Osteocyte (in vitro differentiated cells): ENCODE measurements at places on chromosomes 5 and 9. TPM values are rescaled to one million over a fixed set of nuclear protein-coding genes. Genes with fewer than 3 reads are reported as not detected.

The RGMB gene
- total RNA-seq: 111 and 116 TPM in 2 replicates

DNA sequence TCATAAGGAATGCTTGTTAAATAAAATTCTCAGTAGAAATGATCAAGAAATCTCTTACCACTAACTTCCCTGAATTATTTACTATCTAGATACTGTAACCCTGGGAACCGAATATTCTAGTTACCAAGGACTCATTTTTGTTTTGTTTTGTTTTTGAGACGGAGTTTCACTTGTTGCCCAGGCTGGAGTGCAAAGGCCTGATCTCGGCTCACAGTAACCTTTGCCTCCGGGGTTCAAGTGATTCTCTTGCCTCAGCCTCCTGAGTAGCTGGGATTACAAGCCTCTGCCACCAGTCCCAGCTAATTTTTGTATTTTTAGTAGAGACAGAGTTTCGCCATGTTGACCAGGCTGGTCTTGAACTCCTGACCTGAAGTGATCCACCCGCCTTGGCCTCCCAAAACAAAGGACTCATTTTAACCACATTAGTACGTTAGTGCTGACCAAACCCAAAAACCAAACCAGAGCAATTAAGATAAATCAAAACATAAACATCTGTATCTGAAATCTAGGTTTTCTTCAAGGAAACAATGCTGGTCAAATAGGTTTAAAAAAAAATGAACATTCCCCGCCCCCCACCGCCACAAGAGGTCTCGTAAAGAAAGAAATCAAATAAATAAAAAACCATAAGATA, 3.7 kb downstream of the TXN start:
- no peaks in the 10 kb centered on the region for H3K27me3 ChIP-seq
- no peak overlapping the region for H3K4me3 ChIP-seq
- no peak for DNase-seq
- peaks cover 4% of the 10 kb centered on the region for H3K36me3 ChIP-seq
- peaks cover 46% of the 10 kb centered on the region for H3K4me1 ChIP-seq

DNA sequence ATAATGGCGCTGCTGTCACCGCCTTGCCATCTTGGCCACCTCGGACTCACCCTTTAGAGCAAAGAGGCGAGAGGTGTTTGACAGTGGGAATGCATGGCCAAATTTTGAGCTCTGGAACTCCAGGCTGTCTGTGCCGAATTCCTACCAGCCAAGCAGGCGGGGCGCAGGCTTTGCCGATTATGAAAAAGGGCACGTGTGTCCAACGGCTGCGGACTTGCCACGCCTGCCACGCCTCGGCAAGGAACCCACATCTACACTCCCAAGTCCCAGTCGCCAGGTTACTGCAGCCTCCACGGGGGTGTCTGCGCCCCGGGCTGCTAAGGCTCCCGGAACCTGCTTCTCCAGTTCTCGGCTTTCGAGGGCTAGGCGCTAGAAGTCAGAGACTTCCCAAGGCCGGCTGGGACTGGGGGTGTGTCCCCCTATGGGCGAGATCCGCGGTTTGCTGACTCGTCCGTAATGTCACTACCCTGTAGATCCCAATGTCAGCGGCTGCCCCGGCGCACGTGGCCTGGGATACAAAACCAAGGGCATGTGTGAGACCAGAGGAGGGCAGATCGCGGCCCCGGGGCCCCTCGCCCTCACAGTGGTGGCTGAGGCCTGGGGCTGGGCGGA, 2.8 kb downstream of the NPR3 start:
- peak overlapping the region; percentile 83 for H3K4me3 ChIP-seq
- peaks cover 22% of the 10 kb centered on the region for H3K36me3 ChIP-seq
- H3K27me3 ChIP-seq: no peaks in the 10 kb centered on the region
- H3K27ac ChIP-seq: peak overlapping the region; percentile 94

DNA sequence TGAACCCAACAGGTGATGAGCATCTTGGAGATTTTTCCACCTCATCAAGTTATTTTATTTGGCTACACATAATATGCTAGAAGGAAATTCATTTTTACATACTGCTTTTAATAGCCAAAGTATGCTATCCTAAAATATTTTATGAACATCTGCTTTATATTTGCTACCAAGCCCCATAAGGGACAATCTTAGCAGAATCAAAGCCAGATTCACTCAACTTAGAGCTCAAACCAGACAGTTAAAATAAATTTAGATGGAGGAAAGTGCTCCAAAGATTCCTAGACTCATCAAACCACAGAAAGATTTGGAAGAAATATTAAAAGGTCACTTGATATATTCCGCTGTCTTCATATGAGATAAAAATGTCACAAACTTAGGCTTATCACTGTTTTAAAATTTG, 637.1 kb upstream of the CCNG1 start:
- no peaks in the 10 kb centered on the region for H3K27me3 ChIP-seq
- DNase-seq: no peak
- no peaks in the 10 kb centered on the region for H3K4me1 ChIP-seq
- H3K36me3 ChIP-seq: no peaks in the 10 kb centered on the region

GRCh38 chr9:108351571-108351970, 504.2 kb downstream of the ACTL7B start:
- H3K27me3 ChIP-seq: no peaks in the 10 kb centered on the region
- no peak overlapping the region for H3K4me3 ChIP-seq
- H3K27ac ChIP-seq: no peak overlapping the region
- H3K4me1 ChIP-seq: no peaks in the 10 kb centered on the region

- H3K36me3 ChIP-seq: peaks cover 37% of the 10 kb centered on the region
- DNase-seq: no peak
- H3K27me3 ChIP-seq: no peaks in the 10 kb centered on the region
- no peak overlapping the region for H3K4me3 ChIP-seq
Measured at GRCh38 chr5:73764586-73764985, 138.6 kb downstream of the ARHGEF28 start.

The SHC3 gene
- total RNA-seq: 0.05 and 0.21 TPM in 2 replicates

- DNase-seq: no peak
- H3K36me3 ChIP-seq: peaks cover 35% of the 10 kb centered on the region
- no peaks in the 10 kb centered on the region for H3K27me3 ChIP-seq
Measured at GRCh38 chr5:50800410-50800809, 134.0 kb downstream of the PARP8 start.

- H3K4me1 ChIP-seq: peaks cover 18% of the 10 kb centered on the region
- H3K4me3 ChIP-seq: no peak overlapping the region
- no peak for DNase-seq
- no peak overlapping the region for H3K27ac ChIP-seq
- H3K36me3 ChIP-seq: no peaks in the 10 kb centered on the region
- no peaks in the 10 kb centered on the region for H3K27me3 ChIP-seq
Measured at GRCh38 chr9:18478501-18479361, 4.8 kb downstream of the ADAMTSL1 start.

The INSL4 gene
- not detected in 2 replicates for total RNA-seq

DNA sequence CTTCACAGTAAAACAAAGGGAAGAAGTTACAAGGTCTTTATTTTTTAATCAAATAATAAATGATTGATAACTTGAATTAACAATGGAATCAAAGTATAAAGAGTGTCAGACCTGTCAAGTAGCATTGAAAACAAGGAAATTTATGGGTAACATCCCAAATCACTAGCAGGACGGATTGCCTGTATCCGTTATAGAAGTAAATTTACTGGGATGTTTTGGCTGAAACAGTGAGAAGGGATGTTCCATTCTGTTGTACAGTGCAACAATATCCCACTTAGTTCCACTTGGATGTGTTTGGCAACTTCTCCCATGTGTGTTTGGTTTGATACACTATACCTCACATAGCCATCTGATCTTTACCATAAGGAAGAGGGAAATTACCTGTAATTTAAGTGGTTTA, 421.0 kb upstream of the CHD1 start:
- H3K36me3 ChIP-seq: no peaks in the 10 kb centered on the region
- DNase-seq: no peak
- H3K27me3 ChIP-seq: no peaks in the 10 kb centered on the region
- H3K27ac ChIP-seq: no peak overlapping the region
- H3K4me3 ChIP-seq: no peak overlapping the region

The SELENOP gene
- total RNA-seq: 55.8 and 70.3 TPM in 2 replicates

GRCh38 chr5:135237748-135238103, 161.3 kb downstream of the MACROH2A1 start:
- DNase-seq: peak; percentile 21
- no peak overlapping the region for H3K4me3 ChIP-seq
- peaks cover 33% of the 10 kb centered on the region for H3K4me1 ChIP-seq
- no peaks in the 10 kb centered on the region for H3K36me3 ChIP-seq
- H3K27me3 ChIP-seq: peaks cover 3% of the 10 kb centered on the region

The SUSD1 gene
- 13.4 and 15.0 TPM in 2 replicates for total RNA-seq

DNA sequence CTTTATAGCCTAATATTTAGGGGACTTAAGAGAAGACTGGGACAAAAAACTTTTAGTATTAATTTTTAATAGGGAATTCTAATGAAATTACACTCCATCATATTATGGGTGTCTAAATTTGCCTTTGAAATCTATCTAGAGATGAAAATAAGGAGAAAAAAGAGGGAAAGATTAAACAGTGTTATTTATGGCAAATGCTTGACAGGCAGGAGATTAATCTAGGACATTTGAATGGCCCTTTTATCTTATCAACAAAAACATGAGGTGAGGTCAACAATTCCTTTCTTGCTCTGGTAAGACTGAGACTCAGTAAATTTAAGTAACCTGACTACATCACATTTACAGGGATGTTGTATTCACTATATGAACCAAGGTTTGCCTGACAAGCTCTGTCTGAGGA, 852.8 kb upstream of the CTNND2 start:
- no peak overlapping the region for H3K4me3 ChIP-seq
- no peak overlapping the region for H3K27ac ChIP-seq
- H3K27me3 ChIP-seq: no peaks in the 10 kb centered on the region

- no peaks in the 10 kb centered on the region for H3K27me3 ChIP-seq
- no peak for DNase-seq
- no peak overlapping the region for H3K4me3 ChIP-seq
- H3K4me1 ChIP-seq: peaks cover 3% of the 10 kb centered on the region
- H3K27ac ChIP-seq: no peak overlapping the region
- H3K36me3 ChIP-seq: no peaks in the 10 kb centered on the region
Measured at GRCh38 chr9:23587433-23587832, 238.6 kb downstream of the ELAVL2 start.

- H3K27me3 ChIP-seq: peaks cover 20% of the 10 kb centered on the region
- no peak for DNase-seq
- H3K36me3 ChIP-seq: no peaks in the 10 kb centered on the region
- no peak overlapping the region for H3K4me3 ChIP-seq
Measured at GRCh38 chr5:15023266-15023665, 151.7 kb upstream of the ANKH start.

DNA sequence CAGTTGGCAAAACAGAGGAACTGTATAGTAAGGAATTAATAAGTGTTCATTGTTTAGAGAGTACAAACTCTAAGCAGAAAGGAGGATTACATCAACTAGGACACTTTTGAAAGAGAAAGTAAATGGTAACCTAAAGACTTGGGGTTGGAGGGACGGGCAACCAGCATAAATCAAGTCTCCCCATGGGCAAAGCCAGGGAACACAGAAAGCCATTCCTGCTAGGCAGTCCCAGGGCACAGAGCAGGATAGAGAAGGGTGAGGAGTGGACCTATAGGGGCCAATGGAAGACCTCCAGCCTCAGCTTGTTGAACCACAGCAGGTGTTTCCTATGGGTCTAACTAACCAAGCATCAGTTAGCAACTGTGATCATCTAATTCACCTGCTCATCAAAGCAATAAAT, 9.2 kb upstream of the ERAP1 start:
- H3K4me3 ChIP-seq: no peak overlapping the region
- H3K27me3 ChIP-seq: no peaks in the 10 kb centered on the region
- no peak for DNase-seq
- H3K27ac ChIP-seq: no peak overlapping the region
- no peaks in the 10 kb centered on the region for H3K36me3 ChIP-seq

DNA sequence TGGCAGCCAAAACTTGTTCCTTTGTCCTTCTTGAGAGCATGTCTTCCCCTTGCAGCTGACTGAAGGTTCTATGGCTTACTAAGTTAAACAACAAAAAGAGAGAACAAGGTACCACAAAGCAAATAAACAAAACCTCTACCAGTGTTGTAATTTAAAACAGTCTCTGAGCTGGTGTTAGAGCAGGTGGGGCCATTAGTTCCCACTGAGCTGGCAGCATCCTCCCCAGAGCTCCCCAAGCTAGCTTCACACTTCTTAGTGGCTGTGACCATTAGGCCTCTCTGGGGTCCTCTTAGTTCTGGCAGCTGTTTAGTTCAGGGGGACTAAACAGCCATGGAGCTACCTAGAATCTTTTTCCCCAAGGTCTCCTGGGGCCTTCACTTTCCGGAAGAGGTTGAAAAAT, 128.6 kb upstream of the ELL2 start:
- H3K36me3 ChIP-seq: no peaks in the 10 kb centered on the region
- H3K27me3 ChIP-seq: no peaks in the 10 kb centered on the region
- peaks cover 27% of the 10 kb centered on the region for H3K4me1 ChIP-seq
- DNase-seq: no peak

- H3K4me1 ChIP-seq: no peaks in the 10 kb centered on the region
- H3K27me3 ChIP-seq: no peaks in the 10 kb centered on the region
- DNase-seq: no peak
- H3K36me3 ChIP-seq: no peaks in the 10 kb centered on the region
- H3K4me3 ChIP-seq: no peak overlapping the region
Measured at GRCh38 chr9:119736491-119737454, 367.5 kb upstream of the BRINP1 start.

DNA sequence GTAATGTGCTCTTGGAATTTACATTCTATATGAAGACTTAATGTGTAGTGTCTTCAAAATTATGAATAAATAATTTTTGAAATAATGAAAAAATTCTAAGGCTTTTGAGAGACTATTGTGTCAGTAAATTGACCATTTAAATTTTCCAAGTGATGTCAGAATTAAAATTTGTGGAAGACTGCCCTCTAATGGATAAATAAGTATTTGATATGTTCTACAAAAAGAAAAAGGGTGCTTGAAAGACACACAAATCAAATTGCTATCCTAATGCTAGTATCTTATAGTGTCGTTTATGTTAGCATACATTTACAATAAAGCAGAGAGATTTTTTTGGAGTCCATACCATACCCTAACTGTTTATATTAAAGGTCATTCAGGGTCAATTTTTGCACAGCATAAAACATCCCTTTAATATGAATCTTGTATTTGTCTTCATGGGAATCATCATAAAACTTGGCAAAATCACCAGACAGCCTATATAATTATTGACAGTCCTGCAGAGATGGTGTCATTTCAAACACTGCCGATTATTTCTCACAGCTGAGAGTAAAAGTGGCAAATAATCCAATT, 120.8 kb upstream of the SLC27A6 start:
- no peak overlapping the region for H3K27ac ChIP-seq
- DNase-seq: no peak
- no peak overlapping the region for H3K4me3 ChIP-seq
- H3K4me1 ChIP-seq: peaks cover 4% of the 10 kb centered on the region

DNA sequence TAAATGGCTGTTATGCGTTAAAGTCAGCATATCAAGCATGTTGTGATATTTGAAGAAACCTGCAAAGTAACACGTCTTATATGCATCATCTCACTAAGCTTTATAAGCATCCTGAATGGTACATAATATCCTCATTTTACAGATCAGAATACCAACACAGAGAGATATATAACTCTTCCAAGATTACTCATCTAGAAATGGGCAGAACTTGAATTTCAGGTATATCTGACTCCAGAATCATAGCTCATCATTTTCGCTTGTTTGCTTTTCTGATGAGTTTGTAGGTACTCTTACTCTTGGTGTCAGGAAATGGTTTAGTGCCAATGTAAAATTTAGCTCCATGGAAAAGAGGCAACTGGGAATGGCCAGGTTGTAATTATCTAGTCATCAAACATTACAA, 232.3 kb upstream of the ANKH start:
- no peak overlapping the region for H3K27ac ChIP-seq
- H3K4me1 ChIP-seq: no peaks in the 10 kb centered on the region
- peaks cover 45% of the 10 kb centered on the region for H3K27me3 ChIP-seq
- no peak overlapping the region for H3K4me3 ChIP-seq
